ENCODE measurements at places on chromosomes 12 and 14.

DNA sequence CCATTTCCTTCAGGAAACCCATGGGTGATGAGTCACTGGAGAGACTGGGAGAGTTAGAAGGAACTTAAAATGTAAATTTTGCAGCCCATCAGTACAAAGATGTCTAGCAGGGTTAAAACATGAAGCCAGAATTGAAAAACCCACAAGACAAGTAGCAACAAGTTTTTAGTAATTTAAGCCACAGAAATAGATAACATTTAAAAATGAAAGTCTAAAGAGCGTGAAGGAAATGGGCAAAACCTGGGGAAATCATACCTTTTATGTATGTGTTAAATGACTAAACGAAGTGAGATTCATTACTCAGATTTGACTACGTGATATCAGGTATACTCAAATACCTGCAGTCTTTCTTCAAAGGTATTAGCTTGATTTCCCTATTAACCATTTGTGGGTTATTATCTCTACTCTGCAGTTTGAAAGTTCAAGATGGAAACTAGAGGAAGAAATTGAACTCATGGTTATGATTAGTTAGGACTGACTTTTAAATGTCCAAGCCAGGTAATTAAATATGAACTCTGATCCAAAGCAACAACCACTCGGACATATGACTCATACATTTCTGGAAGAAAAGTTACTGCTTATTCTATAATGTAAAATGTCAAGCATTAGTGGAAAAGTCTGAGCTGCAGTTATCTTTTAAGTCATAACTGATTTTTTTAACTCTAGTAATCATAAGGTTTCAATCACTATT is 84.1 kb downstream of the ITPR2 start:
- no peak for DNase-seq

- no peak for DNase-seq
These were observed 16.1 kb upstream of the ATF1 start for GRCh38 chr12:50747817-50748216.

GRCh38 chr12:111414711-111415252 is 9.1 kb downstream of the SH2B3 start:
- DNase-seq: no peak

DNA sequence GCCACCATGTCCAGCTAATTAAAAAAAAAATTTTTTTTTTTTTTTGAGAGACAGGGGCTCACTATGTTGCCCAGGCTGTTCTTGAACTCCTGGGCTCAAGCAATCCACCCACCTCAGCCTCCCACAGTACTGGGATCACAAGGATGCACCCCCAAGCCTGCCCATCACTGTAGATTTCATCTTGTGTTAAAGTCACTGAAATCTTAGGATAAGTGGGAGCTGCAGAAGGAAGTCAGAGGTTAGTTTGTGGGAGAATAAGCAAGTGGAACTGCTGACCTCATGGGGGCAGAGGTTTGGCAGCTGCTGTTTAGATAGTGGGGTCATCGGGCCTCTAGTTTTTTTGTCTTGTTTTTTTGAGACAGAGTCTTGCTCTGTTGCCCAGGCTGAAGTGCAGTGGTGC is 59.7 kb upstream of the MAX start:
- DNase-seq: no peak

GRCh38 chr12:12460935-12461922 is 101.4 kb downstream of the DUSP16 start:
- DNase-seq: no peak

DNA sequence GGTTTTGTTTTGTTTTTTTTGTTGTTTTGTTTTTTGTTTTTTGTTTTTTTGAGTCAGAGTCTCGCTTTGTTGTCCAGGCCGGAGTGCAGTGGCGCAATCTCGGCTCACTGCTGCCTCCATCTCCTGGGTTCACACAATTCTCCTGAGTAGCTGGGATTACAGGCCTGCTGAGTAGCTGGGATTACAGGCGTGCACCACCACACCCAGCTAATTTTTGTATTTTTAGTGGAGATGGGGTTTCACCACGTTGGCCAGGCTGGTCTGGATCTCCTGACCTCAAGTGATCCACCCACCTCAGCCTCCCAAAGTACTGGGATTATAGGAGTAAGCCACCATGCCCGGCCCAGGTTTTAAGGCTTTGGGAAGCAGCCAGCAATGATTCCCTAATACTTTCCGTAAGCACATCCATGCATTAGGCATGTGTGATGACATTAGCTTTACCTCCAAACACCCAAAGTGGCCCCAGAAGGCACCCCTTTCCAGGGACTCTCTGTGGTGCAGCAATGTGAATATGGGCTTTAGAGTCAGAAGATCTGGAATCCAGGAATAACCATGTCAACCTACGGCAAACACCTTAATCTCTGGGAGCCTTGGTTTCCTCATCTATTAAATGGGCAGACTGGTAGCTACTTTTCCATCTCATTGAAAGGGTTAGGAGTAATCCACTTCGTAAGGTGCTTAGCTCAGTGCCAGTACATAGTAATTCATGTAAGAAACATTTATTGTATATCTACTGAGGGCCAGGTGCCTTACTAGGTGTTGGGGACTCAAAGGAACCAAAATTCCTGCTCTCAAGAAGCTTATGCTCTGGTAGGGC is 152.9 kb downstream of the ZFP36L1 start:
- no peak for DNase-seq

GRCh38 chr12:51630256-51630880 is 39.3 kb downstream of the SCN8A start:
- DNase-seq: no peak

- DNase-seq: no peak
These were observed 62.8 kb downstream of the PPP2R5C start for GRCh38 chr14:101824339-101824727.

DNA sequence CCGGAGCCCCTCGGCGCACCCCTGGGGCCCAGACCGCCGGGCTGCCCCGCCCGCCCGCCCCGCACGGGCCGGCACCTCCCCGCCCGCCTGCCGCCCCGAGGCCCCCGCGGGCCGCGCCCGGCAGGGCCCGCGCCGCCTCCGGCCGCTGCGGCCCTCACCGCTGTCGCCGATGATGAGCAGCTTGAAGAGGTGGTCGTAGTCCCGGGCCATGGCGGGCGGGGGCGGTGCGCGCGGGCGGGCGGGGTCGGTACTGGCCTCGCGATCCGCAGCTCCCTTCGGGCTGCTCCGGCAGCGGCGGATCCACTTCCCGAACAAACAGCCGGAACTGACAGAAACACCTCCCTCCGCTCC is at the start of gene RAB35:
RAB35 (minus strand) TSS at position 313 of the 351 bp plus-strand sequence; CDS start at position 210, 103 bp downstream.
- no peak for DNase-seq
